ENCODE measurements at places on chromosomes 2 and 18. TPM values are rescaled to one million over a fixed set of nuclear protein-coding genes. Genes with fewer than 3 reads are reported as not detected.

Gene DNER
- 8.4 TPM for total RNA-seq

Gene TMEM200C
- total RNA-seq = 0.14 TPM

Gene ZRANB3
- total RNA-seq = 7.3 TPM

Gene SLC16A14
- total RNA-seq = 3.4 TPM

Gene MC5R
- not detected for total RNA-seq

Gene DSG1
- not detected for total RNA-seq

Gene CRYGD
- not detected for total RNA-seq

Gene RSAD2
- total RNA-seq = 35.0 TPM

Gene GPR35
- total RNA-seq = 76.8 TPM

Gene MOCOS
- 4.7 TPM for total RNA-seq
